Smooth muscle cell of the brain vasculature (primary cell): ENCODE measurements at places on chromosomes 13 and 19.

- DNase-seq: no peak
Measured at GRCh38 chr19:8022275-8022674, 16.8 kb upstream of the ELAVL1 start.

- DNase-seq: no peak
Measured at GRCh38 chr19:29268103-29268502, 55.2 kb upstream of the UQCRFS1 start.

DNA sequence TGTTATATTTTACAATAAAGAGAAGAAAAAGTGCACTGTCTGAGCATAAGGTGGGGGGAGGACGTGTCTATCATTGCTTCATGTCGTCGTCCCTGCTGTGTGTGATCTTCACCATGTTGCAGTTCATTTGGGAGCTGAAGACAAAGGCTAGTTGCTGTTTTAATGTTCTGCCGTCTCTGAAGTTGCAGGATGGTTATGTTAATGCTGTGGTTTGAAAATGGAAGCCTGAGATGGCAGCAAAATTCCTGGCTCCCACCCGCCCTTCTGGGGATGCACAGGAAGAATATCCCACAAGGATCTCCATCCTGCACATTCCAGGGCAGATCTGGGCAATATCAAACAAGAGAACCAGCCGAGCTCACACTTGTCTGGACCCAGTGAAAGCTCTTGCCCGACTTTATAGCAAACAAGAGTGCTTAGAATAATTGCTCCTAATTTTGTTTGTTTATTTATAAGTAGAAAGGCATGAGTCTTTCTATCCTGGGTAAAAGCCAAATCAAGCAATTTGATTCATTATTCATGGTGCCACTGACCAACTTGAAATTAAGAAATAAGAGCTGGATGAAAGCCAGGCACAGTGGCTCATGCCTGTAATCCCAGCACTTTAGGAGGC lies 110.3 kb upstream of the ABCC4 start:
- DNase-seq: no peak

- no peak for DNase-seq
Measured at GRCh38 chr19:29389495-29389894, 136.3 kb upstream of the VSTM2B start.

DNA sequence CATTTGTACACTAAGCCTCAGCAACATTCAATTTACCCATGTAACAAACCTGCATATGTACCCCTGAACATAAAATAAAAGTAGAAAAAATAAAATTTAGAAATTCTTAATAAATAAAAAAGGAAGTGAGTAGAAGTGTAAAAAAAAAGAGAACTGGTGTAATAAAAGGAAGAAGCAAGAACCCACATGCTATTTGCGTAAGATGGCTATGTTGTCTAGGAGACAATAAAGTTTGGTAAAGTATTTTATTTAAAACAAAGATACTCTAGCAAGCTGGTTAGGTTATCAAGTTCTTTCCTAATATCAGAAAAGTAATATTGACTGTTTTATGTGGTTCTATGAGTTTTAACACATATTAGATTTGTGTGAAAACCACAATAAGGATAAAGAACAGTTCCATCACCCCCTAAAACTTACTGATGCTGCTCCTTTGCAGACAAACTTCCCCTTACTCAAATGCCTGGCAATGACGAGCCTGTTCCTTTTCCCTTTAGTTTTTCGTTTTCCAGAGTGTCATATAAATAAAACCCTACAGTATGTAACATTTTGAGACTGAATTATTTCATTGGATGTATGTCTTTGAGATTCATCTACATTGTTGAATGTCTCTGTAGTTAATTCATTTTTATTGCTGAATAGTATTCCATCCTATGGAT lies 98.9 kb downstream of the TNFSF13B start:
- DNase-seq: no peak

- no peak for DNase-seq
Measured at GRCh38 chr19:18000480-18000914, 7.5 kb upstream of the ARRDC2 start.

GRCh38 chr13:100461309-100462030 lies 127.1 kb downstream of the GGACT start:
- no peak for DNase-seq

GRCh38 chr13:79966493-79966895 lies 374.4 kb downstream of the SPRY2 start:
- DNase-seq: no peak

GRCh38 chr13:27482983-27483382 lies 32.6 kb upstream of the MTIF3 start:
- DNase-seq: no peak

GRCh38 chr13:24052547-24053518 lies 107.7 kb upstream of the SPATA13 start:
- no peak for DNase-seq

- no peak for DNase-seq
Measured at GRCh38 chr13:20457670-20458069, 68.0 kb downstream of the CRYL1 start.

DNA sequence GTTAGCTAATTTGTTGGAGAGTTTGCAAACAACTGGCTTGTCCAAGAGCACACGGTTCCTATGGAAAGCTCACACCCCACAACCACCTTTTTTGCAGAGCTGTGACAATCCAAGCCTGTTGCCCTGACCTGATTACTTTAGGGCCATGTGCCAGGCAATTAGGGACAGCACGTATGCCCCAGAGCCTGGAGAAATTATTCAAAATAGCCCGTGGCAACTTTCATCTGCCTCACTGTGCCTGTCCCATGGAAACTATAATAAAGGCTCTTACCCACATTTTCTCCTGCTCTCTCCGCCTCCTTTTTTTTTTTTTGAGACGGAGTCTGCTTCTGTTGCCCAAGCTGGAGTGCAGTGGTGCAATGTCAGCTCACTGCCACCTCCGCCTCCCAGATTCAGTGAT lies 18.6 kb upstream of the FBN3 start:
- DNase-seq: no peak

GRCh38 chr19:7718668-7719067 lies 13.2 kb downstream of the CLEC4G start:
- no peak for DNase-seq

DNA sequence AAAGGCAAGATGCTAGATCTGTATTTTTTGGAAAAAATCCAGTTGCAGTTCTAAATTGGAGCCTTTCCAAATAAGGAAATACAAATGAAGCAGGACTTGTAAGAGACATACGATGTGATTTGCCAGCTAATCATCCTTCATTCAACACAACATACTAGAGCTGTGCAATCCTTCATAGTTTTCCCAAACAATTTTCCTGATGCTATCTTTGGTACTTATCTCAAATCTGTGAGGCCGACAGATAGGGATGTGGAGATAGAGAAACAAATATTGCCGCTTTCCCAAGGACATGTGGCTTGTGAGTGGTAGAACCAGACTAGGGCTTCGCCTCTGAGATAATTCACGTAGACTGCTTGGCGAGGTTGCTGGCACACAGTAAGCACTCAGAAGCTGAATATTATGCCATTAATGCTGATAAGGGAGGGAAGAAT lies 176.6 kb downstream of the LMO7 start:
- no peak for DNase-seq

DNA sequence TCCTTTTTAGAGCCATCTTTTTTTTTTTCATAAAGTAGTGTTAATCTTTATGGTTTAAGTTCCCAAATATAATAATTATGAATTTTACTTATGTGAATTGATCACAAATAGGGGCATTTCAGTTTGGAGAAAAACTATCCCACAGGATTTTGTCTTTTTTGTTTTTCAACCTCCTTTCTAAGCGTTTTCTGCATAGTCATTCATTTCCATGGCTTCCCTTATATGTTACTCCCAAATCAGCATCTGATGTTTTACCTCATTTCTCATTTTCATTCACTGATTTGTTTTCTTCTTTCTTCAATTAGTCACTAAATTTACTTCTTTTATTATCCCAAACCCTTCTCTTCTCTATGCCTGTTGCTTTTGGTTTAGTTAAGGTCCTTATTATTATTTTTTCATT lies 24.7 kb downstream of the PDS5B start:
- no peak for DNase-seq

DNA sequence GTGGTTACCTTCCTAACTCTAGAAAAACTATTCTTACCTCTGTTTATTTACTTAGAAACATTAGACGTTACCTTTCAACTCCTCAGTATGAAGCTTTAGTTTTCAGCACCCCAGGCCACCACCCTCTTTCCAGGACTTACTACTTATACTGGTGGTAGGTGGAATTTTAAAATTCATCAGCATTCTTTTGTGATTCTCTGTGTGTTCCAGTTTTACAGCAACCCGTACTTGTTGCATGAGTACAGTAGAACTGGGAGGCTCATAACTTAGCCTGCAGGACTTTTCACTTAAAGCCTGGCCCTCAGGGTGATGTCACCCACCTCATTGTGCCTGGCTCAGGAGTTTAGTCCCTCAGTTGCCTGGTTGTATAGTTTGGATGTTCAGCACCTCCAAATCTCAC lies 49.4 kb upstream of the ALOX5AP start:
- DNase-seq: no peak

- no peak for DNase-seq
Measured at GRCh38 chr13:98103531-98103930, 39.4 kb upstream of the FARP1 start.

DNA sequence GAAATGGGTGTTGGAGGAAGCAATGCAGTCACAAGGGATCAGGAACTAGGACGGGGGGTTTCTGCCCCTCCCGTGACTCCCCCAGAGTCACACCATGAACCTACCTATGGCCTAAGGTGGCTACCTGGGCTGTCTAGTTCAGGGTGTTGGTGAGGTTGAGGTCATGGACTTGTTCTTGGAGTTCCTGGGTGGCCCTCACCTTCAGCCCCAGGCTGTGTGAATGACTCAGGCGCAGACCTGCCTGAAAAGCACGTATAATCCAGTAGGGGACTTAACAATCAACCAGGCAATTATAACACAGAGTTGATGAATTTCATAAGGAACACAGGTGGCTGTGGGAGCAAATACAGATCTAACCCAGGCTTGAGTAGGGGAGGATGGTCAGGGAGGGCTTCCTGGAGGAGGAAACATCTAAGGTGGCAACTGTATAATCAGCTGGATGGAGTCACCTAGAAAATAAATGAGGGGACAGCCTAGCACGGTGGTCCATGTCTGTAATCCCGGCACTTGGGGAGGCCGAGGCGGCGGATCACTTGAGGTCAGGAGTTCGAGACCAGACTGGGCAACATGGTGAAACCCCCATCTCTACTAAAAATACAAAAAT lies 25.6 kb upstream of the ADGRE1 start:
- DNase-seq: no peak

GRCh38 chr13:101492251-101492910 lies 39.9 kb downstream of the ITGBL1 start:
- DNase-seq: no peak

GRCh38 chr13:90533866-90534265 lies 813.6 kb upstream of the MIR17HG start:
- DNase-seq: no peak

DNA sequence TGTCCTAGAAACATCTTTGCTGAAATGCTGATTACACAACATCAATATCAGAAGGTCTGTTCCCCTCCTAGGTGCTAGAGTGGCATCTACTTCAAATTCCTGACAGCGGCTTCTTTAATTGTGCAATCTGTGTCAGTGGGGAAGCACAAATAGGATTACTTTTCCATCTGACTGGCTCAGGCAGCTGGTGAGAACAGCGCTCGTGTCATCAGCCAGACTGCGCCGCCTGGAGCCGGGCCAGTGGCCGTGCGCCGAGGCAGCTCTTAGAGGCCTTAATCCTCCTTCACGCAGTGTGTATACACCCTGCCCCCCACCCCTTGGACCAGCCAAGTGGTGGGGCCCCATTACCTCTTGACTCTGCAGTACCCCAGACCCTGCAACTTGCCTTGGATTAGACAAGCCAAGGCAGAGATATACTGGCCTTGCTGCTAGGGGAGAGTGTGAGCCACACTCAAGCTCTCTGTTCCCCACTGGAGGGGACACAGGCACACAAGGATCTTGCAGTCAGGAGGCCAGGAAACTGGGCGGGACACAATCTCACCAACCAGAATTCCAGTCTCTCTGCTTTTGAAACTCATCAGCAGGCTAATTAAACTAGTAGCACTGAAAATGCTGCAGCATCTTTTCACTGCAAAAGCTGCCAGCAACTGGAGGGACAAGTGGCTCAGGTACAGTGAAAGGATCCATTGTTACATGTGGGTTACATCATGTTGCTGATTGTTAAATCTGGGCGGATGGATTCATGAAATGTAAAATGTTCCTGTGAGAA lies 48.9 kb upstream of the EPHX3 start:
- DNase-seq: no peak

DNA sequence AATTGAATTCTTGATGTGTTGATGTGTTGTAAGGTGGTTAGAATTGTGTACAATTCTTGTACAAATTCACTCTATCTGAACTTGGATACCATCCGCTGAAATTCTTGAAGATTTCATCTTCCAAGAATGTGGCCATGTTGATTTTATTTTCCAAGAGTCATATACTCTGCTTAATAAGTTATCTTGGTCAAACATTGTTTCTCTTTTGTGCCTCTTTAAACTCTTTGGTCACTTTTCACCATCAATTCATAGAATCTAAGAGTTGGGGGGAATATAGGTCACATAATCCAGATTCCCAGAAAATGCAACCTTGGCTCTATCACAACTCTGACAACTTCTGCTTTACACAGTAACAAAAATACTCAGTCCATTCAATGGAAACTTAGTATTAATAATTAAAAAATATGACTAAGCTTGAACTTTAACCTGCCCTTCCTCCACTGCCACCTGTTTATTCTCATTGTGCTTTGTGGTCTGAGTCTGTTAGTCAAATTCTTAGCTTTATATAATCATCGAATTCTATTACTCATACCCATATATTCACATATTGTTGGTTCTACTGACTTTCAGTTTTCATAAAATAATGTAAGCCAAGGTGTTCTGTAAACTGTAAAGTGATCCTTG lies 373.2 kb downstream of the LMO7 start:
- no peak for DNase-seq

DNA sequence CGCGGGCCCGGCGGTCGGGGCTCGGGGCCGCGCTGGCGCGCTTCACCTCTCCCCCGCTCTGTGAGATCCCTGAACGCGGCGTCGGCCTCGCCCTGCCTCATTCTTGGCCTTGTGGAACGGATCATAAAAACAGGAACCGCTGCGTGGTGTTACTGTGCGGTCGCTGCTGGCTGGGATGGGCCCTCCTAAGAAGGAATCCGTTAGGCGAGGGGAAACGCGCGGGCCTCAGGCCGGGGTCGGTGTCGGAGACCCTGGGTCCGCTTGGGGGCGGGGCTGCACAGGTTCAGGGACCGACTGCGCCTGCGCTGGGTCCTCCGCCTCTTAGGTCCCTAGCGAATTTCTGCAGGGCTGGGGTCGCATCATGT lies 381 bp downstream of the CKAP2 start:
- DNase-seq: no peak

- no peak for DNase-seq
Measured at GRCh38 chr13:101434486-101434885, 18.0 kb upstream of the ITGBL1 start.

DNA sequence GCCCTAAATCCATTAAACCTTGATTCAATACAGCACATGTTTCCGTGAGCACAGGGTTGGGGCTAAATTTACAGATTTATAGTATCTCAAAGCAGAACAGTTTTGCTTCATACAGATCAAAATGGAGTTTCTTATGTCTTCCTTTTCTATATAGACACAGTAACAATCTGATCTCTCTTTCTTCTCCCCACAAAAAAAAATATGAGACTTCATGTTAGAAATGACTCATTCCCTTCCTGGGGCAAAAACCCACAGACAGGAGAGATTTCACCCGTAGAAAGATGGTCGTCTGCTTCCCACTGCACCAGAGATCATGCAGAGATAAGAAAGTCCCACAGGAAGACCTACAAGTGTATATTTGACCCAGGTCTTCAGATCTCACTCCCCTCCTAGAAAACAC lies 7.7 kb upstream of the ZNF611 start:
- no peak for DNase-seq

- DNase-seq: no peak
Measured at GRCh38 chr13:46345398-46345797, 41.7 kb downstream of the RUBCNL start.

- no peak for DNase-seq
Measured at GRCh38 chr19:50844296-50844935, 10.3 kb upstream of the KLK3 start.
